AG08395 (cell line): ENCODE measurements at places on chromosomes 1 and 21.

- no peak for DNase-seq
Measured at GRCh38 chr1:6969106-6969505, 183.9 kb downstream of the CAMTA1 start.

GRCh38 chr1:228647523-228648444 is 87.5 kb upstream of the RHOU start:
- DNase-seq = peak; percentile 24

DNA sequence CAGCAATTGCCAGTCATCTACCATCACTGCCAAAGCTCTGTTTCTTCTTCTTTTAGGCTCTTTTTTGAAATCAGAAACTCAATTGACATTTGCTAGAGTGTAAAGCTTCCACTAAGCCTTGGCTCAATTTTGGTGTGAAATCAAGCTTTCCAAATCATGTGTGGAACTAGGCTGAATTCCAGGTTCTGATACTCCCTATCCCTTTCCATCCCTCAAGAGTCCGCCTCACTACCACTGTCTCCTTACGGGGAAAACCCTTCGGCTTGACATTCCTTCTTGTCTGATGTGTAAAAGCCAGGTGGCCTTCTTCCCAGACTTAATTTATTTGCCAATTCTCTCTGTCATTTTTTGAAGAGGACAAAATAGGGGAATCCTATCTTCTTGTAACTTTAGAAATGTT is 47.2 kb upstream of the PRMT6 start:
- no peak for DNase-seq

GRCh38 chr1:9827558-9828185 is 3.9 kb upstream of the CLSTN1 start:
- DNase-seq = no peak

DNA sequence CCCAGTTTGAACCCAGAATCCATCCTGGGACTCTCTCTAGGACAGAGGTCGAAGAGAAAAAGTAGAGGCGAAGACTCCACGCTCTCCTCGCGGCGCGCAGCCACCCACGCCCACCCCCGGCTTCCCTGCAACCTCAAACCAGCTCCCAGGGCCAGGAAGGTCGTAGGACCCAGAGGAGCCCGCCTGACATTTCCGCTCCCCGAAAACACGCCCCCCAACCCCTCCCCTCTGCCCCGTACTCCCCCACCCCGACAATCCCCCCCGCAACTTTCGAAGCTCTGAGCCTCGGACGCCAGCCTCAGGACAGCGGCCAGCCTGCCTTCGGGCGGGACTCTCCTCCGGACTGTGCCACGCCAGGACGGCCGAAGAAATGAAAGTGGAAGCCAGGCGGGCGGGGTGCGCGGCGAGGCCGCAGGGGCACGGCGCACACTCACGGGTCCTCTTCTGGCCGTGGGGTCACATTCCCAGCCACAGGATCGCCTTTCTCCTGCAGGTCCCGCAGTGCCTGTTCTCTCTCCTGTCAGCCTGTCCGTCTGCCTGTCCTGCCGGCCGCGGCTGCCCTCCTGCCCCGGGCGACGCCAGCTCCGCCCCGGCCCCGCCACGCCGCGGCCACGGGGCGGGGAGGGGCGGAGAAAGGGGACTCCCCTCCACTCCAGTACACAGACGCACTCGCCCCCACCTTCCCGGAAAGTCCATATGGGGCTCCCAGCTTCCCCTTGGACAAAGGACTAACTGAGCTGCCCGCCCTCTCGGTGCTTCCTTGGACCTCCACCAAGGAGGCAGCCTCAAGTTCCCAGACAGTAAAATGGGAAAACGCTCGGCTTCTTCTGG is at the start of gene MOB3C:
Gene MOB3C, minus strand, starts transcription at position 535 of the 831 bp plus-strand sequence. CDS start 3,490 bp downstream, outside the sequence.
- DNase-seq = peak; percentile 92
